ENCODE measurements at places on chromosomes 6 and 20.

DNA sequence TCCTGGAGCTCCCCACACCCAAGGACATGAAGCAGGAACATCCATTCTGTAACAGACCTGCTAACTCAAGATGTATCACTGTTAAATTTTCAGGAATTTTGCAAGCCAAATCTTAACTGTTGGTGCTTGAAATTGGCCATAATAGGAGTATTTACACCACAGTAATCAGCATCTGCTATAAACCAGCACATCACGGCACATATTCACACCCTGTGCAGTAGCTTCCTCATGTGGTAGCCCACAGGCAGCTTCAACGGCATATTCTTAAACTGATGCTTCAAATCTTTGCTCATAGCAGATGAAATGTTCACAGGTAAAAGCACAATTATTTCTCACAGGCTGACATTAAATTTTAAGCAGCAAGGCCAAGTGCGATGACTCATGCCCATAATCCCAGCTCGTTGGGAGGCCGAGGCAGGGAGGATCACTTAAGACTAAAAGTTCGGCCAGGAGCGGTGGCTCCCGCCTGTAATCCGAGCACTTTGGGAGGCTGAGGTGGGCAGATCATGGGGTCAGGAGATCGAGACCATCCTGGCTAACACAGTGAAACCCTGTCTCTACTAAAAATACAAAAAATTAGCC, 43.5 kb upstream of the LYRM2 start:
- no peak for DNase-seq

DNA sequence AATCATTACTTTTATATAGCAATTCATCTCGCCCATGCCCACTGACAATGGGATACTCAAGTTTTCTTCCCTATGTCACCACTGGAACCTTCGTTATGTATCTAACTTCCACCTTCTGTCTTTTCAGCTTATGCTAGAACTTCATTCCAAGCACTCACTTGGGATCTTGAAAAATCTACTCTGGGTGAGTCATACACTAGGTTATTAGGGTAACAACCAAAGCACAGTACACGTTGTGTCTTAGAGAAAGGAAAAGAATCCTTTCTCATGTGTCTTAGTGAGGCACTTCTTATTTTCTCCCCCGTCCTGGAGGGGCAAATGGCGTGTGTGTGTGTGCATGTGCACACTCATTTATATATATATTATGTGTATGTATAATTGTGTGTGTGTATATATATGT, 18.3 kb upstream of the FAM162B start:
- no peak for DNase-seq

DNA sequence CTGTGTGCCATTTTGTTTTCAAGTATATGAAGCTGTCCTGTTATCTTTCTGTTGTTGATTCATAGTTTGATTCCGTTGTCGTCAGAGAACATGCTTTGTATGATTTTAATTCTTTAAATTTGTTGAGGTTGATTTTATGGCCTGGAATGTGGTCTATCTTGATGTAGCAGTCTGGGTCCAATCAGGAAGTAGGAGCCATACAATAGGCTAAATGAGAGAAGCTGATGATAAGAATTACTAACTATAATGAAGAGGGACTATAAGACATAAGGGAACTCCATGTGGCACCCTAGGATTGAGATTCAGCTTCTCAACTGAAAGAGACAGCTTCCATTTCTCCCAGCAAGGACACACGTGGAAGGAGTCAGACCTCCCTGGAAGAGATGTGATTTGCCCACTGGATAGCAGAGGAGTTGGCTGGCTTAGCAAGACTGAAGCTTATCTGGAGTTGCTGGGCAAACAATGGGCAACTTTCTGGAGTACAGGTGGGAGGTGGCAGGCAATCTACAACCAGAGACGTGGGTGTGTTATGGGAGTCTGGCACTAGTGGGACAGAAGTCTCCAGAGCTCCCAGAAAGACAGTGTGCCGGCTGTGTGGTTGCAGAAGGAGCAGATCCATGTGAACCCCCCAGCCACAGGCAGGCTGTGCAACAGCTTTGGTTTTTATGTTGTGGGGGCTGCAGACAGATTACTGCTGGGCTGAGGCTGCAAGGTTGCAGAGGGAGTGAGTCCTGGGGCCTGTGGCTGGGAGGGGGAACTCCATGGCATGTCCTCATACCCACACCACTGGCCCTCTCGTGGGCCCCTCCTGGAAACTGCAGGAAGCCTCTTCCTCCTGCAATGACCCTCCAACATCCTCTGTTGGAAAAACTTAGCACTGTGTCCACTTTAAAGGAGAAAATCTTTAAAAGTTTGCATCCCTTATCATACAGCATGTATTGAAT, 7.1 kb downstream of the ZNF831 start:
- DNase-seq: no peak

DNA sequence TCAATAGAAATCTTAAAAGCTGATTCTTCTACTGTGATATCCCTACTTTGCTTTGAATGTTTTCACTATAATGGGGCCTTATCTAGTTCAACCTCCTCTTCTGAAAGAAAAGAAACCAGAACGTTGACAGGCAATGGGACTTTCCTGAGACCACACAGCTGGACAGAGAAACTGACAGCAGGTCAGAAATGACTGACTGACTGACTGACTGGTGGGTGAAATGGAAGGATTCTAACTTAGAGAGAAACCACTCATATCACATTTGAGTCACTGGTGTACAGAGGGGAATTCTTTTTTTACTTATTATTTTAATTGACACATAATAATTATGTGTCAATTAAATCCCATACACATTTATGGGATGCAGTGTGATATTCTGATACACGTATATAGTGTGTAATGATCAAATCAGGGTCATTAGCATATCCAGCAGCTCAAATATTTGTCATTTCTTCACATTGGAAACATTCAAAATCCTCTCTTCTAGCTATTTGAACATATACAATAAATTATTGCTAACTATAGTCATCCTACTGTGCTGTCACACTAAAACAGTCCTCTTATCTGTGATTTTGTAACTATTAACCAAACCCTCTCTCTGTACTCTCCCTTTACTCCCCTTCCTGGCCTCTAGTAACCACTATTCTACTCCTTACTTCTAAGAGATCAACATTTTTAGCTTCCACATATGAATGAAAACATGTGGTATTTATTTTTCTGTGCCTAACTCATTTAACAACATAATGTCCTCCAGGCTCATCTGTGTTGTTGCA, 64.8 kb upstream of the NRSN1 start:
- no peak for DNase-seq

- no peak for DNase-seq
Measured at GRCh38 chr6:99341862-99342455, 7.5 kb downstream of the FAXC start.

DNA sequence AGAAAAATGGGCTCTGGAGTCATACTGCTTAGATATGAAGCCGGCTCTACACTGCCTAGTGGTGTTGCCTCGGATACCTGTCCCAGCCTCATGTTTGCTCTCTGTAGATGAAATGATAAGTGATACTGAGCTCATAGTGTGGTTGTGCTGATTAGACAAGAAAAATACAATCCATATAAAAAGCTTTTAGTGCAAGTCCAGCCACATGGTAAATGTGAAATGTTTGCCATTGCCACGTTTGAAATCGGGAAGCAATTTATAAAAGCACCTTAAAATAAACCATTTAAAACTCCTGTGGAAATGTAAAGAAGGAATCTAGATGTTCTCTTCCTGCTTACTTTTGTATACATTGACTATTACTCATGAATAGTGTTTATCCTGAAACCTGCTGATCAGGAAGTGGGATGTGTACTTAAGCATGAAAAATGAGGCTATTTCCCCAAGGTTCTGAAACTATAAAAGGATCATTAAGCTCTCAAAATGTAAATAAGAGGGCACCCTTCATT, 13.1 kb upstream of the PBOV1 start:
- no peak for DNase-seq

GRCh38 chr20:45985573-45985972, 13.6 kb upstream of the ZNF335 start:
- DNase-seq: no peak

- no peak for DNase-seq
Measured at GRCh38 chr20:46995561-46996142, 101.0 kb downstream of the EYA2 start.

GRCh38 chr20:24634855-24635254, 165.4 kb downstream of the SYNDIG1 start:
- DNase-seq: peak; percentile 95

DNA sequence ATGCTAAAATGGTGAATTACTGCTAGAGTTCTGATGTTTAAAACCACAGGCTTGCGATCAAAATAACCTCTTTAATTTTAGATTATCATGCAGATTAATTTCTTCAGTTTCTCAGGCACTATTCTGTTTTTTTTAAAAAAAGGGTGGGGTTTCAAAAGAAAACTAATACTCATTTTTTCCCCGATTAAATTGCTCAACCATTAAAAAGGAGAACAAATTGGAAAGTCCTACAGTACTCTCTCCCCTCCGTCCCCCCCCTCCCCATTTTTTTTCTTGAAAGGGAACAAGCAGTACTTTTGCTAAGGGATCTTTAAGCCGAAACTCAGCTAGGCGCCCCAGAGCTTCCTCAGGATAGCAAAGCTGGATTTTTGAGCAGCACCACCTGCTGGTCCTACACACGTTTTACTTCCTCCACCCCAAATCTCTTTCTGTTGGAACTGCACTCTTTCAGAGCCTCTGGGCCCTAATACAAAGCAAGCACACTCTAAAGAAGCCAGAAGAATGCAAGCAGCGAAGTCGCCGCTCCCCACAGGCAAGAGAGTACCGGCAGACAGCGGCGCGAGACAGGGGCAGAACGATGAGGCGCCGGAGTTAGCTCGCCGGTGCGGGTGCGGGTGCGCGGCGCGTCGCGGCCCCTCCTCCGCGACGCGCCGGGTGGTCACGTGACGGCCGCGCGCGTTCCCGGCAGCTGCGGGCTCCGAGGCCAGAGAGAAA, at the start of gene RNF146:
Gene RNF146, plus strand, starts transcription at position 687 of the 714 bp plus-strand sequence. CDS start 13,475 bp downstream, outside the sequence.
- peak; percentile 97 for DNase-seq

DNA sequence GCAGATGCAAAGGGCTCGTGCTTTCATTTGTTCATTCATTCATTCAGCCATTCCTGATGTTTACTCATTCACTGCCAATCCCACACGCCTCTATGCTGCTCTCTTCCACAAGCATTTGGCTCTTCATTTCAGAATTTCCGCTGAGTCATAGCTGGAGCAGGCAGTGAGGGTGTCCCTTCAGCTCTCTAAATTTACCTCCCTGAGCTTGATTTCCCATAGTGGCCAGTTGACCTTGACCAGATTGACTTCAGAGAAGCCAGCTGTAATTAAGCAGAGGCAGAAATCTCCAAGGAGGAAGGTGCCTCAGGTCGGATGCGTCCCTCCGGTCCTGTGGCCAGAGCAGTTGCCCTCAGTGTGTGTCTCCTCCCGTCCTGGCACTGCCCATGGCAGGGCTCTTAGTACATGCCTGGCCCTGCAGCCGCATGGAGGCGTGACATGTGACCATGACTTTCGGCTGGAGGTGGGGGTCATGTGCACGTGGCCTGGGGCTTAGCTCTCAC, 267.2 kb upstream of the ECI2 start:
- peak; percentile 87 for DNase-seq

DNA sequence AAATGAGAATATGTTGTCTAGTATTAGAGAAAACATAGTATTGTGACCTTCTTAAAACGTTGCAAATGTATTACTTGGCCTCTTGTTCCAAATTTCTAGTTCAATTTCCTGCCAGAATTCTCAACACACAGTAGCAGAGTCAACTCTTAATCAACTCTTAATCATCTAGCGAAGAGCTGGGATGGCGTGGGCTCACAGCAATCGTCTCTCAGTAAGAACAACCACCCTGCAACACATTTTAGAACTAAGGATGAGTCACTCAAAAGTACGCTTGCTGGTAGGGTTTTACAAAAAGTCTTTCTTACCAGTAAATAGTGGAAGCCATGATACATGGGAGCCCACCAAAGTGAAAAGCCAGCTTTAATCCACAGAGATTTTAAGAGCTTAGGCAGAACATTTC, 24.6 kb downstream of the GPR6 start:
- DNase-seq: no peak

GRCh38 chr6:168182908-168183612, 104.0 kb upstream of the FRMD1 start:
- DNase-seq: no peak

GRCh38 chr6:29925727-29926412, 16.5 kb upstream of the HLA-A start:
- DNase-seq: no peak

DNA sequence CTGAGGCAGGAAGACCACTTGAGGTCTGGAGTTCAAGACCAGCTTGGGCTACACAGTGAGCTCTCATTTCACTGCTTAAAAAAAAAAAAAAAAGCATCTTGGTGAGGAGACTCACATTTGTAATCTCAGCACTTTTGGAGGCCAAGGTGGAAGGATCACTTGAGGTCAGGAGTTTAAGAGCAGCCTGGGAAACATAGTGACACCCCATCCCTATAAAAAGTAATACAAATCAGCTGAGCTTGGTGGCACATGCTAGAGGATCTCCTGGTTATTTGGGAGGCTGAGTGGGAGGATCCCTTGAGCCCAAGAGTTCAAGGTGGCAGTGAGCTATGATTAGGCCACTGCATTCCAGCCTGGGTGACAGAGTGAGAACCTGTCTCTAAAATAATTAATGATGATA, 29.4 kb upstream of the SYNCRIP start:
- DNase-seq: no peak

GRCh38 chr6:152946484-152946883, 36.4 kb downstream of the FBXO5 start:
- DNase-seq: no peak

GRCh38 chr20:46060301-46060881, 29.4 kb downstream of the NCOA5 start:
- DNase-seq: no peak

DNA sequence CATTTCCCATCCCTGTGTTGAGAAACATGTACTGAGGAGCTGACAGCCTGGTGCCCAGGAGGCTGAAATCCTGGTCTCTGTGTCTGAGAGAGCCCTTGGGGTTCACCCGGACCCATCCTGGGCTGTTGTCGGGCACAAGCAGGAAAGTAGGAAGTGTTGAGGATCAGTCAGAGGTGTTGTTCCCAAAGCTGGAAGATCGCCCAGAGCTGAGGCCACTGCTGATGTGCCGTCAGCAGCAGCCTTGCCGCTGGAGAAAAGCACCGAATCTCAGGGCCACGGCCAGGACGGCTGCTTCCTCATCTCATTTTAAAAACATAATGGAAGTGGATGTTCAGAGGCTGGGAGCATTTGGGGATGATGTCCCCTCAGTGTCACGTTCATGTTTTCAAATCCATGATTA, 218.5 kb downstream of the UST start:
- DNase-seq: no peak

- DNase-seq: no peak
Measured at GRCh38 chr6:37338745-37339255, 15.0 kb upstream of the RNF8 start.

DNA sequence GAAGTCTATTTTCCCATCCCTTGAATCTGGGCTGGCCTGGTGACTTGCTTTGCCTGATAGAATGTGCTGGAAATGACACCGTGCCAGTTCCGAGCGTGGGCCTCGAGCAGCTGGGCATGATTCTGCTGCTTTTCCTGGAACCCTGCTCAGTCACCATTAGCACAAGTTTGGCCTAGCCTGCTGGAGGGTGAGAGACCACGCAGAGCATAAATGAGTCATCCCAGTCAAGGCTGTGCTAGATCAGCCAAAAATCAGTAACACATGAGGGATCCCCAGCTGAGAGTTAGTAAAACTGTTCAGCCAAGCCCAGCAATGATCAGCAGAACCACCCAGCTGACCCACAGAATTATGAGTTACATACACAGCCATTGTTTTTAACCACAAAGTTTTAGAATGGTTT, 74.8 kb upstream of the TOP1 start:
- DNase-seq: no peak

- no peak for DNase-seq
Measured at GRCh38 chr20:24690408-24690807, 221.0 kb downstream of the SYNDIG1 start.

GRCh38 chr6:79215213-79215824, 19.2 kb downstream of the HMGN3 start:
- no peak for DNase-seq
